ENCODE measurements at places on chromosomes 5 and 9.

GRCh38 chr5:136802383-136802782 lies 437.0 kb upstream of the TRPC7 start:
- no peak for DNase-seq

GRCh38 chr5:107539726-107540330 lies 130.9 kb downstream of the EFNA5 start:
- no peak for DNase-seq

GRCh38 chr9:33294670-33295432 lies 4.5 kb downstream of the NFX1 start:
- no peak for DNase-seq

GRCh38 chr5:155826611-155827507 lies 500.1 kb upstream of the SGCD start:
- no peak for DNase-seq

Data from MM.1S (cell line).